ENCODE measurements at places on chromosomes 12 and 14.
A peak's percentile ranks its signal among the peaks of the same experiment; 100 is the strongest.

- DNase-seq: no peak
Observed at GRCh38 chr14:101599234-101599885, 38.1 kb downstream of the DIO3 start.

DNA sequence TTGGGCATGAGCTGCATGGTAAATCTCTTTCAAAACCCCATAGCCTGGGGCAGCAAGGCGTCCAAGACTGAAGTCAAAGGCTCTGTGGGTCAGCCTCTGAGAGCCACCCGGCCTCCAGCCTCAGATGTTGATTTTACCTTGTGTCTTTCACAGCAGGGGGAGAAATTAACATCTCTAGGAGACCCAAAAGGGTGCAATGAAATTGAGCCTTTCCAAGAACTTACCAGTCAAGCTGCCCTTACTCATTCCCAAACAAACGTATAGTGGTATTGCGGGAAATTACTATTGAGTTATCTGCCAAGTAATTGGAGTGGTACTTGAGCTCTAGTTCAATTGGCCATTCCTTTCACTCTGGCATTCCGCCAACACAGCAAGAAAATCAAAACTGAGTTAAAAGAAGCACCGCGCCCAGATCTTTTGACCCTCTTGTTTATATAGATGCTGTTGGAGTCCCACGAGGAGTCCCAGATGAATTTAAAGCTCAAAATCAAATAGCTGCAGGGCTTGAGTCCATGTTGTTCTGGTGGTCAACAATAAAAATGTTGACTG lies 380.7 kb upstream of the SYT1 start:
- no peak for DNase-seq

DNA sequence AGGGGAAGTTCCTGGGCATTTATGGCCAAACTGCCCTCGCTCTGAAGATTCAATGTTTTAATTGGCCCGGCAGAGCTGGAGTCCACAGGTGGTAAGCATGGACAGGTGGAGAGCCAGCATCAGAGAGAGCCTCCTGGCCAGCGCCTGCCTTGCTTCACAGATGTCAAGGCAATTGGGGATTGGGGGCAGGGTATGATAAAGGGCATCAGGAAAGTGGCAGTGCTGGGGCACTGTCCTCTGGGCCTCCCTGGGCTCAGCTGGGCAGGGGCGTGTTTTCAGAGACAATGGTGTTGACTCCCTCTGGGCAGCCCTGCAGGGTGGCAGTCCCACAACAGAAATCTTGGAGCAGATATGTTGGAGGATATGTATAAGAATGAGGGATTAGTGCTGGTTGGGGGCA lies 237.3 kb downstream of the CACNA1C start:
- no peak for DNase-seq

DNA sequence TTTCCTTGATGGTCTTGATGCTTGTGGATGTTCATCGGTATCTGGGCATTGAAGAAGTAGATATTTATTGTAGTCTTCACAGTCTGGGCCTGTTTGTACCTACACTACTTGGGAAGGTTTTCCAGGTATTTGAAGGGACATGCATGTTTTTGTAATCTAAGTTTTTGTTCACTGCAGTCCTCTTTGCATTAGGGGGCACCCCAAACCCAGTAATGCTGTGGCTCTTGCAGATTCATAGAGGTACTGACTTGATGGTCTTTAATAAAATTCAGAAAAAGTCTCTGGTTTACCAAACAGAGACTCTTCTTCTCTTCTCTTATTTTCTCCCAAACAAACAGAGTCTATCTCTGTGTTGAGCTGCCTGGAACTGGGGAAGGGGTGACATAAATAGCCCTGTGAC lies 150.9 kb upstream of the SLC16A7 start:
- DNase-seq: peak; percentile 34

DNA sequence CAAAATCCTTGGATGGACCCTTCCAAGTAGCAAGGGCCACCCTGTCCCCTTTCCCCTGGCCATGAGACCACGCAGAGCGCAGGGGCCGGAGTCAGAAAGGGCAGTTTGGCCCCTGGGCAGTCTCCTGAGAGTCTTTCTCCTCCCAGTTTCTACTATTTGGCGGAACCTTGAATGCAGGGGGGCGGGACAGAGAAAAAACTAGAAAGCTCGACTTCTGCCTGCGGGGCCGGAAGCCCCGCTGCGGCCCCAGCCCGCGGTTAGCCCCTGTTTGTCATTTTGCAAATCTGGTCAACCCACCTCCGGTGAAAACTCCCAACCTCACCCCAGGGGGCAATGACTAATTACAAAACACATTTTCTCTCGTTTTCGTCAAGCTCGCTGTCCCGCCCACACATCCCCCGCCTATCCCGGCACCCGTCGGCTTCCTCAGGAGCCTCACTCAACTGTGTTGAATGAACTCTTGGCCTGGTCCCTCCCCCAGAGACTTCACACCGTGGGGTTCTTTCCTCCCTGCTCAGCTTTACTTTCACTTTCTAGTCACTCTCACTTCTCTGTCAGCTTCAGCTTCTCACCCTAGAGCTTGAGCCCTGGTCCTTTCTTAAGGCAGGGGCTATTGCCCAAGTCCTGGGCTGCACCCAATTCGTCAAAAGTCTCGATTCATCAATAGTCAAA lies 66.7 kb downstream of the IRF2BPL start:
- peak; percentile 100 for DNase-seq

GRCh38 chr12:109580272-109580671 lies 6.7 kb downstream of the MVK start:
- no peak for DNase-seq

DNA sequence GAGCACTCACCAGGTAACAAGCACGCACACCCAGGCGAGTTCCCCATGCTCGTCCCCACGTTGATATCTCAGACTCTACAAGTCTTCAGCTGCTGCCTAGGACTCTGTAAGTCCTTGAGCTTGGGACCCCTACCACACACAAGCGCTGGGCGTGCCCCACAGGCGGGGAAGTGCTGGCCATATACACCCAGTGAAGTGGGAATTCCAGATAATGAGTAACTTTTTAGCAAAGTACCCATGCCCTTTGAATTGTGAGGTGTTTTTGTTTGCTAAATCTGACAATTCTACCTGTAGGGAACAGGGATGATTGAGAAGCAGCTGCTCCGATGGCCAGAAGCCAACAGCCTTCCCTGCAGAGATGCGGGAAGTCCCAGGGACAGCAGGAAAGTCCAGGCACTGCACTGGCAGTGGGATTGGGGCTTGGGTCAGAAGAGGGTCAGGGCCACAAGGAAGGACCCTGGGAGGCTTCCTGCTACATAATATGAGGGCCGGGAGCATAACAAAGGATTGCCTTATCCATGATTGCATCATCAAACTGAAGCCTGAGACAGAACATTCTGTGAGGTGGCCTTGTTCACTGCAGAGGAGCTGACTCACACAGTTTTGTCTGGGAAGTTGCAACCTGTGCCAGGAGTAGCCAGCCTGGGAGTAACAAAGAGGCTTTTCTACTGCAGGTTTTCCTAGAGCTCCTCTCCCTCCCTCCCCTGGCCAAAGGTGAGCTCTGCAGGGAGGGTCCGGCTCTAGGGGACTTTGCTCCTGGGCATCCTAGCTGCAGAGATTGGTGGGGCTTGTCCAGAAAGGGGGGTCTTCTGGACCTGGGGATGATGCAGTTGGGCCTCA lies 13.2 kb upstream of the SERPINA3 start:
- no peak for DNase-seq

GRCh38 chr14:99264691-99265450 lies 7.1 kb downstream of the BCL11B start:
- no peak for DNase-seq

DNA sequence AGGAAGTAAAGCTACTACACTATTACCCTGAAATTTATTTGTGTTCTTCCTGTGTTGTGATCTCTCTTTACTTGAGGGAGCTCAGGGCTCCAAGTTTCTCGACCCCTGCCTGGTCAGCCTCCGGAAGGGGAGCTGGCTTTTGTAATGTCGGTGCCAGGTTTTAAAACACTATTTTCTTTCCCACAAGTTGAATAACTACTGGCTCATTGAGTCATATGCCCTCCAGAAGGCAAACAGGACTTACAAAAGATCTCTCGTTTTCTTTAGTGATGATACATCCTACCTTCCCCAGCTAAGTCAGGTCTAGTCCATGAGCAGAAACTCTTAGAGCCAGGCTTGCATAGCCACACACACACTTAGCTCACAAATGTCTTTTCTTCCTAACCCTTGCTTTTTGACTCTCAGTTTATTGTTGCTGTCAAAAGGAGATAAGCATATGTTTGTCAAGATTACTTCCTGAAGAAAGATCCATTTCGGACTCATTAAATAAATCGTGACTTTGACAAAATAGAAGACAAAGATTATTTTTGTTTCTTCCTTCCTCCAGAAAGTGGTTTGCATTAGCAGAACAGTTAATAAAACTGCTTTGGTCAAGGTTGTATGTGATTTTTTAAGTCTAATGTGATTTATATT lies 209.8 kb upstream of the FLRT2 start:
- DNase-seq: peak; percentile 82

GRCh38 chr12:131499160-131499863 lies 211.6 kb upstream of the SFSWAP start:
- DNase-seq: no peak

- DNase-seq: peak; percentile 51
Observed at GRCh38 chr14:23076785-23077408, 18.0 kb downstream of the ACIN1 start.

GRCh38 chr12:6416596-6416995 lies 28.2 kb upstream of the CD27 start:
- DNase-seq: no peak

DNA sequence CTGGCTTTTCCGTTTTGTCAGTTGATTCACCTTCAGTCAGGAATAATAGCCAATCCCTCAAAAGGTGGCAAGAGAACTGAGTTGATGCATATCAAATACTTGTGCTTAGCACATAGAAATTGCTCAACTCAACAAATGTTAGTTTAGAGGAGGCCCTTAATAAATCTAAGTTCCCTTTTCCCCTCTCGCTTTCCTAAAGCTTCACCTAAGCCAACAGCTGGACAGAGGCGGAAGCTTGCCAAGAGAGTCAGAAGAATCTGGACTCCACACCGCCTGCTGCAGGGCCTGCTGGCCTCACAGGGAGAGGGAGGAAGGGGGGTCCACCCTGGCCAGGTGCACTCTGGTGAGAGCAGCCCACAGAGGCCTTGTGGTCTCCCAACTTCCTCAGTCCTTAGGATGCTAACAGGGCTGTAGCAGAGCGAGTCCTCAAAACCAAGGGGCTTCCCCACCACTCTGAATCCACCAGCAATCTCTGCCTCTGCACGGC lies 213.1 kb downstream of the CHST11 start:
- peak; percentile 99 for DNase-seq

GRCh38 chr14:86072116-86072894 lies 542.4 kb downstream of the FLRT2 start:
- DNase-seq: peak; percentile 98

DNA sequence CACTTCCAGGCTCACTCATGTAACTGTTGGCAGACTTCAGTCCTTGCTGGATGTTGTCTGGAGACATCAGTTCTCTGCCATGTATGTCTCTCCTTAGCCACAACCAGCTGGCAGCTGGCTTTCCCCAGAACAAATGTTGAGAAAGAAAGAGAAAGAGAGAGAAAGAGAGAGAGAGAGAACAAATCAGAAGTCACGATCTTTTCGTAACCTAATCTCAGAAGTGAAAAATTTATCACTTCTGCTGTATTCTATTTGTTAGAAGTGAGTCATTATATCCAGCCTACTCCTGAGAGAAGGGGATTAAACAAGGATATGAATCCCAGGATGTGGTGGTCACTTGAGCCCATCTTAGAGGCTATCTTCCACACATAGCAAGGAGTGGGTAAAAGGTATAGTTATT lies 101.2 kb downstream of the BTG1 start:
- DNase-seq: no peak

GRCh38 chr12:4607056-4607455 lies 41.8 kb downstream of the AKAP3 start:
- DNase-seq: no peak

GRCh38 chr12:101697197-101697929 lies at the start of gene CHPT1:
Gene CHPT1, plus strand, starts transcription at chr12:101697640. Its CDS starts 222 bp downstream, at chr12:101697862.
- peak; percentile 82 for DNase-seq

DNA sequence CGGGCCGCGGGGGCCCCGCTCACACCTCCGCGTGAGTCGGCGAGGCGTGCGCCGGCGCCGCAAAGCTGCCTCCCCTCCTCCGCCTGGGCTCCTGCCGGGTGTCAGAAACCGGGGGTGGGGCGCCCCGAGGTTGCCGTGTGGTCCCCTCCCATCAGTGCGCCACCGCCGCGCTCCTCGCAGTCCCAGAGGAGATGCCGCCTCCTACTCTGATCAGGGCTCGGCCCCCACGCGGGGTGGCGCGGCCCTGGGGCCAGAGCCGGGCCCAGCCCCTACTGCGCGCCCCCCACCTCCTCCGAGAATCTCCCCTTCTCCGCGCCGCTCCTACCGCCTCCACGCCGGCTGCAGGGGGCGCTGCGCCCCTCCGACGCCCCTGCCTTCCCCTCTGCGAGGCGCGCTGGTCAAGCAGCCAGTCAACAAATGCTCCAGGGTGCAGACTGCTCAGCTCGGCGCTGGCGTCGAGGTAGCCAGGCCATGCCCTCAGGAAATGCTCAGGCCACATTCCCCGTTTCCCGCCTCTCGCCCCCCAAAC lies 467 bp upstream of the JAG2 start:
- peak; percentile 36 for DNase-seq

DNA sequence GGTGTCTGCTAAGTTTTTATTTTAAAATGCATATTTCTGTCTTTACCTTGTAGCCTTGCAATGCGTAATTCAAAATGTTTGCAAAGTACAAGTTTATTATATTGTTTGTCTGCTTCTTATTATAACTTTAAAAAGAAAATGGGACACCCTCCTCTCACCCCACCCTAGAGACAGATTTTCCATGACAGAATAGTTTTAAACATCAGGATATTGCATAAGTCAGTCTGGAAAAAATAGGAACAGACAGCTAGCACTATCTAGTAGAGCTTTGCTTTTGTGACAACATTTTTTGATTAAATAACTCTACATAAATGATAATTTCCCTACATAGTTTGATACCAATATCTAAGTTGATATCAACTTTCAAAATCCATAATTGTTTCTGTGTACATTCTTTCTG lies 71.3 kb downstream of the PDE3A start:
- DNase-seq: no peak

- no peak for DNase-seq
Observed at GRCh38 chr14:99667045-99667444, 17.1 kb upstream of the CYP46A1 start.

DNA sequence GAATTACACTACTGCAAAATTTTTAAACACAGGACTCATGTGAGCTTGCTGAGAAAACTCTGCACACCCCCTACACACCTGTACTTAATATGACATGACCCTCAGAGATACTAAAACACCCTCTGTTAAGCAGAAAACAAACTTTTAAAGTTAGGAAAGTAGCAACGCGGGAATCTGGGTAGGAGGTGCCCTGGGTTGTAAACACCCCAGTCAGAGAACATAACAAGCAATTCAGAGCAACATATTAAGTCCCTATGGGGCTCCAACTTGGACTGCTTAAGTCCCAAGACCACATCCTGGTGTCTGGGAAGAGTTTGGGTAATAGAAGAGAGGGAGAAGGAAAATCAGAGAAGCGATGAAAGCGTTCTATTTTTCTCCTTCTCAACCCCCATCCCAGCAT lies 1.2 kb downstream of the ATF7 start:
- no peak for DNase-seq
